Stimulated activated naive CD4-positive, alpha-beta T cell treated with Interleukin-2 at 50 U/mL for 16 hours (primary cell): ENCODE measurements at places on chromosomes 11 and 22.

DNA sequence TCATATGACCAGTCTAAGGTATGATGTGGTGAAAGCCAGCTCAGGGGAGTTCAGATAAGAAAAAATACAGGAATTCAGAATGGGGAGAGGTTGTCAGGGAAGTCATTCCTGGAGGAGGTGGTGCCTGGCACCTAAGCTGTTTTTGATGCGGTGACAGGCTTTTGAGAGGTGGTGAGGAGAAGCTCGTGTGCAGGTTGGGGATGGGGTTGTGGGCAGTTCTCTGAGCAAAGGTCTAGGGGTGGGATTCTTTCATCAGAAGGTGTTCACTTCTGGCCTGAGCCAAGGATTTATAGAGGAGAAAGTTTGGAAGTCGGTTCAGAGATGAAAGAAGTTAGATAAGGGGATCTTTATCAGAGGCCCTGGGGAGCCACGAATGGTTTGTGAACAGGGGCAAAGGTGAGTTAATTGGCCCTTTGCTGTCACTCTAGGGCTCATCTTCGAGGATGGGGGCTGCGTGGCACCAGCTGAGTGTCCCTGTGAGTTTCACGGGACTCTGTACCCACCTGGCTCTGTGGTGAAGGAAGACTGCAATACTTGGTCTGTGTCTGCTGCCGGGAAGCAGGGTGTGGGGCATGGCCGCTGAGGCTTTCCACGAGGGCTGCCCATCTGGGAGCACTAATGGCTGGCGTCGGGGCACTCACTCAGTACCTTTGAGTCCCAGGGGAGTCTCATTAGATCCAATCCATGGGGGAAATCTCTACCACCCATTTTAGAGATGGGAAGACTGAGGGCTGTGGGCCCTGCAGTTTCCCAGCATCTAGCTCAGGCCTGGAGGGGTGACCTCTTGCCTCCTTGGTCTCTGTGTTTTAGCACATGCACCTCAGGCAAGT lies 13.4 kb downstream of the OTOG start:
- DNase-seq, result no peak

GRCh38 chr11:45078236-45079074 lies 68.0 kb upstream of the PRDM11 start:
- DNase-seq, result no peak

DNA sequence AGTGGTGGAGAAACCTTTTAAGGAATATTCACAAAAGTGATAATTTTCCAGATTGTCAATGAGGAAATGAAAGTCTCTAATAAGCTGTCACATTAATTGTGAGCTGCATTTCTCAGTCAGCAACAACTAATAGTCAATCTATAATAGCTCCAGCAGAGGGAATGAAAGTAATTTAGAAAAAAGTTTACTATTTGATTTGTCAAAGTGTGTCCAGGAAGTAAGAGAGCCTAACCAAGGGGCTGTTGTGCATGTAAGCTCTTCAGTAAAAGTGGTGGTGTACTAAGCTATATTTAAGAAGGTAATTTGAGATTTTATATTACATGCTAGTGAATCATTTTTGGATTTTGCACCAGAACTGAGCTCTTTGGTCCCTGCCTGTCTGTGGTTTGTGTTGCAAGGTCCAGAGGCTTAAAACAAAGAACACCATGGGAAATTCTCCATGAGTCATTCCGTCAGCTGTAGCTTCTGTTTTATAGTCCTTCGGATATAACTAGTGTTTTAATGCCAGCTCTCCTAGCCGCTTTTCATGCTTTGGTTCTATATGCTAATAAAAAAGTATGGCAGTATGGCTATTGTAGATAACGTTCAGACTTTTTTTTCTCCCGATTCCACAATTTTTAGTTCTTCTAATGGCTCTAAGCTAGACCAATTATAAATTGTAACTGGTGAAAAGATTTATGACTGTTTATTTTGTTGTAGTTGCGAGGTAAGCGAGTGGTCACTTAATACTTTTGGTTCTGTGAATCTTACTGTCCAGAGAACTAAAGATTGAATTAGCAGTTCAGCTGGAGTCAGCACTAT lies 64.6 kb downstream of the ARHGEF12 start:
- no peak for DNase-seq

DNA sequence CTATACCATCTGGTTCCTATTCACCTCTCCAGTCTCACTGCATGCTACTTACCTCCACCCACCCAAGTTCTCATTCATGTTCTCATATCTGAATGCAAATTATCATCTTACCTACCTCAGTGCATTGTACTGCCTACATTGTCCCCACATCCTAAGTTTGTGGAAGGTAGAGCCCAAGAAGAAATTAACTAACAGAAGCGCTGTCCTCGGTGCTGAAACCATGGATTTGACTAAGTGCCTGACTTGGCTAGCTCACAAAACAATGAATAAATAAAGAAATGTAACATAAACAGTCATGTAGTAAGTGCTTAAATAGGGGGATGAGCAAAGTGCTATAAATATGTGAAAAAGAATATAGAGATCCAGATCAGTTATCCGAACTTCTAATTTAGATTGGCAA lies 63.2 kb downstream of the GRIA4 start:
- DNase-seq, result no peak

DNA sequence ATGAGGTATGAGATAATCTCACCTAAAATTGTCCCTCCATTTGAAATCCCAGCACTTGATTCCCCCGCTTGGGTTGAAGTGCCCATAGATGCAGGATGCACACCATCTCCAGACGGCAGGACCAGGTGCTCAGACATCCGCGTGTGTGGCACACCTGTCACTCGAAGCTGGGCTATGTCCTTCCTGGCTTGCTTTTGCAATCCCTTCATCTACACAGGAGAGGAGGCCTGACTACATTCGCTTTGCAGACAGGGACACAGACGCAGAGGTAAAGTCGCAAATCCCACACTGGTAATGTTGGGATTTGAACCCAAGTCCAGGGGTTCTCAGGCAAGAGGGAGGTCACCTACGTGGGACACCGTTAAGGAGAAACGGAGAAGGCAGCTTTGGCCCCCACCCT lies 7.2 kb upstream of the CYTH4 start:
- DNase-seq, result no peak

DNA sequence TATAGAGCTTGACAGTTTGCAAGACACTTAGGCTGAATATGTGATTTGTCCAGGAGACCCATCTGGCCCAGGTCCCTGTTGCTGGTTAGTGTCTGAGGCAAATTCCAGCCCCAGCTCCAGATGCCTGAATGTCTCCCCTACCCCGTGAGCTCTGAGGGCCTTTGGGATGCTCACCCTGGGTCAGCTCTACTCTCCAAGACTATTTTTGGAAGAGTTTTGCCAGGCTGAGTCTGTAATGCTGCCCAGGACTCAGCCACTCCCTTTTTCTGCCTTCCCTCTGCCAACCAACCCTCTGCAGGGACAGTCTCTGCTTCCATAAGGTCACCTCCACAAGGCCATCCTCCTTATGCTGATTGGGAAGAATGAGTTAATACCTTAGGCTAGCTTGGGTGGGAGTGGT lies 66.3 kb downstream of the CABIN1 start:
- no peak for DNase-seq

- no peak for DNase-seq
Measured at GRCh38 chr11:34263441-34264091, 94.2 kb downstream of the ABTB2 start.

GRCh38 chr11:112012874-112013273 lies 12.3 kb upstream of the DLAT start:
- DNase-seq, result no peak

DNA sequence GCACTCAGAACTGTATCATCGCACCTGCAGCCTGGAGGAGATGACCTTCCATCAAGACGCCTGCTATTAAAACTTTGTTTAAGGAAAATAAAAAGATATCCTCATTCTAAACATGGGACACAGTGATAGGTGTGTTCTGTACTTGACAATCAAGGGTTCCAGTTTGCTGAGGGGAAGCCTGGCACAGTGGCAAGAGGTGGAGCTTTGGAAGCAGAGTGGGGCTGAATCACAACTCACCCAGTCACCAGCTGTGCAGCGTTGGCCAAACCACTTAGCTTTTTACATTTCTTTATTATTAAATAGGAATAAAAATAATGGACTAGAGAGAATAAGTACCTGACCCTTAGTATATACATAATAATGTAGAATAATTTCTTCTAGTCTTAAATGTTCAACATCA lies 220.7 kb downstream of the TENM4 start:
- no peak for DNase-seq

- DNase-seq, result no peak
Measured at GRCh38 chr11:32044158-32044863, 46.6 kb upstream of the RCN1 start.

GRCh38 chr11:76148231-76148630 lies 58.1 kb downstream of the WNT11 start:
- DNase-seq, result no peak

- no peak for DNase-seq
Measured at GRCh38 chr22:24553597-24554312, 1.2 kb downstream of the GUCD1 start.

- no peak for DNase-seq
Measured at GRCh38 chr11:126233391-126233790, 21.8 kb downstream of the FAM118B start.

DNA sequence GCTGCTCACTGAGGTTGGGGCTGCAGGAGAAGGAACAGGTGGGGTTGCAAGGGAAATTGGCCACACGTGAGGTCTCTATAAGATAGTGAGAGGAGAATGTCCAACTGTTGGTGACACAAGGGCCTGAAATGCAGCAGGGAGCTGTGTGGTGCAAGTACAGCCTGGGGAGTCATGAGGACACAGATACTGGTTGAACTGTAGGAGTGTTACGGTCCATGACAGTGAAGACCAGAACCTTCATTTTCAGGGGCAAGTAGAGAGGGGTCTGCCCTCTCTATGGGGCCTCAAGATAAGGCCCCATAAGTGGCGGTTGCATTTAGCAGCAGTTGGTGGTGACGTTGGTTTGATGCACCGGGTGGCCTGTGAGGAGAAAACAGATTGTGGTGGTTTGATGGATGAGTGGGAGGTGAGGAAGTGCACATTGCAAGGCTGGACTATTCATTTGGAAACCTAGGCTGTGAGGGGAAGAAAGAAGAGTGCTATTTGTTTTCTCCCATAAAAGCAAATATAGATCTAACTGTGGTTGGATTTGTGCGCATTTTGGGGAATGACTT lies 39.4 kb downstream of the MICAL2 start:
- DNase-seq, result peak; percentile 27

DNA sequence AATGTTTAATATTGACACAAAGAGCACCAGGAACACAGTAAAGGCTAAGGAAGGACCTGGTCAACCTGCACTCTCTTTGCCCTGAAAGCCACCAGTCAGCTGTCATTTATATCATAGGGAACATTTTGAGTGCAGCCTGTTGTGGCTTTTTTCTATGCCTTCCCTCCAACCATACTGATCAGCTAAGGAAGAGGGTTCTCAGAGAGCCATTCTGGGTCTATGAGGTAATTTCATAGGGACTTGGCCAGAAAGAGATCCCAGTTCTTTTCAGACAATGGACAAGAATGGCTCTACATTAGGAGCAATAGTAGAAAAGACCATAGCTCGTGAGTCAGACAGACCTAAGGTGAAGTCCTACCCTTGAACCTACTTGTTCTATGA lies 132.8 kb downstream of the CCDC34 start:
- DNase-seq, result no peak

DNA sequence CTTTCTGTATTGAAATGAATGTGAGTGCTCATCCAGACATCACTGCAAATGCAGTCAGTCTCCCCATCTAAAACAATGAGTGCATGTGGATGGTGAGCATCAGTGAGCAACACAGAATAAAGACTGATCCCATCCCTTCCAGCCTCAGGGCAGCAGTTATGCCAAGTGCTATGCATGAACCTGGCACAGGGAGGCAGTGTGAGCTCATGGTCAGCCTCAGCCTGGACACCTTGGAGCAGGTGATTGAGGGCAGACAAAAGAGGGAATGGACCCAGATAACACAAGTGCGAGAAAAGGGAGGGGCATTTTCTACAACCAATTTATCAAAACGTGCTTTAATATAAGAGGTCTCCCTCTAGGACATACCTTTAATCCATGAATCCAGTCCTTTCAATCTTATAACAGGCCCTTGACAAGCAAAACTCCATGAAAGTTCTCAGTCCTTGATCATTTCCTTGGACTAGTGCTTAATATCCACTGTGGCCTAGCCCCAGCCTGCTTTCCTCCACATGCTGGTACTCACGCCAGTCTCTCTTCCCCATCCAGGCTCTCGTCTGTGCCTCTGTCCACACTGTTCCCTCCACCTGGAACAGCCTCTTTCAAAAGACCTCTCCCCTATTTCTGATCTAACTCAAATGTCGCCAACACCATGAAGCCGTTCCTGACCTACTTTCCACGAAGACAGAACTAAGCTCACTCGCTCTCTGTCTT lies 50.5 kb upstream of the LRRC55 start:
- no peak for DNase-seq

DNA sequence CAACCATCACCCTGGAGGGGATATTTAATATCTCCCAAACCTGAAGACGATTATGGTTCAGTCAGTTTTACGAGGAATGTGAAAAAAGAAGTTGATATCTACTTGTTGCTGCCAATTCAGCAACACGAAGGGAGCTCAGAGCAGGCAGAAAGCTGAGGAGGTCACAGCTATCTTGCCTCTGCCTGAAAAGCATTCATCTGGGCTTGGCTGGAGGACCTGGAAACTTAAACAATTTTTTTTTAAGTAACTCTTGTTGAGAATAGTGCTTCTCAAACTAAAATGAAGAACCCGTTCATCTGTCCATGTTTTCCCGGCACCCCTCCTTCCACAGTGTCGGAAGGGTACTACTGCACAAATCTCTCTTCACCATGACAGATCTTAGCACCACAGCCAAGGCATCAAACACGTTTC lies 98.9 kb downstream of the MICAL3 start:
- no peak for DNase-seq

GRCh38 chr11:37841016-37841415 lies 1243.0 kb upstream of the RAG2 start:
- no peak for DNase-seq

- no peak for DNase-seq
Measured at GRCh38 chr22:28892175-28892731, 8.9 kb downstream of the ZNRF3 start.

GRCh38 chr22:38308791-38309498 lies 8.3 kb downstream of the CSNK1E start:
- no peak for DNase-seq

DNA sequence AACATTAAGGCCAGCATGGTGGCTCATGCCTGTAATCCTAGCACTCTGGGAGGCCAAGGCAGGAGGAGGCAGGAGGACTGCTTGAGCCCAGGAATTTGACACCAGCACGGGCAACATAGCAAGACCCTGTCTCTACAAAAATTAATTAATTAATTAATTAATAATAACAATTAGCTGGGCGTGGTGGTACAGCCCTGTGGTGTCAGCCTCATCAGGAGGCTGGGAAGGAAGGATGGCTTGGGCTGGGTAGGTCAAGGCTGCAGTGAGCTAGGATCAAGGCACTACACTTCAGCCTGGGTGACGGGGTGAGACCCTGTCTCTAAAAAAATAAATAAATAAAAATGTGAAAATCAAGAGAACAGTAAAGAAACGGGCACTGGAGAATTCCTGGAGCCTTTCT lies 1.4 kb downstream of the ARFGAP3 start:
- no peak for DNase-seq
